ENCODE measurements at places on chromosomes 1 and 21.

- DNase-seq = peak; percentile 15
Measured at GRCh38 chr1:24070821-24071393, 41.0 kb downstream of the MYOM3 start.

DNA sequence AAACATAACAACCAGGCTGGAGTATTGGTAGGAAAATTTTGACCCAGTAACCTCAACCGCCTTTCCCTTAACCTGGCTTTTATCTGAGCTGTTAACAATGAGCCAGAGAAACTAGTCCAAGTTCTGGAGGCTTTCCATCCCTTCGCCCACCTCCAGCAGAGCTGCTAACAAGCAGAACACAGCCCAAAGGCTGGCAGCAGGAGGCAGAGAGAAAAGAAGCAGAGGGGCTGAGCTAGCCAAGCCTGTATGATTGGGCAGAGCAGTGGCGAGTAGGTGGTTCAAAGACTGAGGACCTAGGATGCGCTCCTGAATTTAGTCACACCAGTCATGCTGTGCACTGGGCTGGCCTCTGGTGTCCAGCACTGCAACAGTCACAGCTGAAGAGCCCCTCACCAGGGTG, 123.0 kb downstream of the TNR start:
- no peak for DNase-seq

DNA sequence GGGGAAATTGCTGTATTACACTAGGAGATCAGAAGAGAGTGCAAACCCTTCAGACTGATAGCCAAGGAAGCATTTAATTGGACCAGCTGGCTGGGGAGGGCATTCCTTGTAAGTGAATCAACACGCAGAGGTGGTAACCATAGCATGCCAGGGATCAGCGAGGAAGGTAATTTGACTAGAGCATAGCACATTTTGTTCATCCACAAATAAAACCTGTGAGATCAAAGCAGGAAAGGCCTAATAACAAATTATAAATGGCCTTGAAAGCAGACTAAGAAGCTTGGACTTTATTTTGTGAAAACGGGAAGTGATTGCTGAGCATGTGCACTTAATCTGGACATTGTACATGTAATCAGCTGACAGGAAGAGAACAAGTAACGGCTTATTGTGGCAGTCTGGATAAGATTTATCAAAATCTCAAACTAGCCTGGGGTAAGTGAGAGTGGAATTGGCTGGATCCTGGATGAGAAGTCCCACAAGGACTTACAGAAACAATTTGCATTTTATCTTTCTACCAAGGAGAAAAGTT, 11.7 kb upstream of the CD55 start:
- DNase-seq = no peak

DNA sequence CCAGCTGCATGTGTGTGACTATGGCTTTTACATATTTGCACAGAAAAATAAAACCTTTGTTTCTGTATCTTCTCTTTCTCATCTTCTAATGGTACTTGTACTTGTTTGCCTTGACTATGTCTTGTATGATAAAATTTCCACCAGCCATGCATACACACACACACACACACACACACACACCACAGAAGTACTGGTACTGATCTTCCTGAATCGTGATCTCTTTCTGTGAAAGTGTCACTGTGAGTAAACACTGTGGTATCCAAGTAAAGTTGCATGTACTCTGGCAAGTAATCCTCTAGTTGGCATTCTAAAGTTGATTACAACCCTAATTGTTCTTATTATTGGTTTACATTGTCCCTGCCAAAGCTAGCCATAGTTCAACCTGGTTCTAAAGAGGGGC, 176.7 kb downstream of the CRB1 start:
- DNase-seq = no peak

DNA sequence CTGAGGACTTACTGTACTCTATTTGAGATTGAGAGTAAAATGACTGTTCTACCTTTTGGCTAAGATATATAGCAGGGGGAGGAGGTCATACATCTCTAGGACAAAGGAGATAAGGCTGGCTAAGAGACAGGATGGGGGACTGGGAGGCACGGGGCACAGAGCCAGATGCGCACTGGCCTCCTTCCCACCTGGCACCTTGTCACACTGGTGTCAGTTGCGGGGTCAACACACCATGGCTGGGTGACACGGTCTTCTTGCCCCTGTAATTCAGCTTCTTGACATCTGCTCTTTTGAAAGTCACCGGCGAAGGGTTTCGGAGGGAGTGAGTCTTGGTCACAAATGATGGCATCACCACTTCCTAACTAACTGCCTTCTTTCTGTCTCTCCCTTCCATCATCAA, 177.3 kb downstream of the ZSCAN20 start:
- DNase-seq = no peak

DNA sequence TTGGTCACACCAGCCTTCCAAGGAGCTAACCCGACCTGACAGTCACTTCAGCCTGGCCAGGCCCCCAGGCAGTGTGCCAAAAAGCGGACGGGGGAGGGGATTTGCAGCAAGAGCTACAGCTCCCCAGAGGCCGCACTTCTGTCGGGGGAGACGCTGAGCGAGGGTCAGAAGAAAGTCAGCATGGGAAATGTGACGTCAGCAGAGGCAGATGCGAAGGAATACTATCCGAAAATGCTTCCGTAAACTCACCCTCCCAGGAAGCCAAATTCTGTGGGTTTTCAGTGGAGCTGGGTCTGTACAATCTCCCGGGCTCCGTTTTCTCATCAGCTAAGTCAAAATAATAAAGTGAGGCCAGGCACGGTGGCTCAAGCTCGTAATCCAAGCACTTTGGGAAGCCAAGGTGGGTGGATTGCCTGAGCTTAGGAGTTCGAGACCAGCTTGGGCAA, 28.5 kb upstream of the ECE1 start:
- no peak for DNase-seq

DNA sequence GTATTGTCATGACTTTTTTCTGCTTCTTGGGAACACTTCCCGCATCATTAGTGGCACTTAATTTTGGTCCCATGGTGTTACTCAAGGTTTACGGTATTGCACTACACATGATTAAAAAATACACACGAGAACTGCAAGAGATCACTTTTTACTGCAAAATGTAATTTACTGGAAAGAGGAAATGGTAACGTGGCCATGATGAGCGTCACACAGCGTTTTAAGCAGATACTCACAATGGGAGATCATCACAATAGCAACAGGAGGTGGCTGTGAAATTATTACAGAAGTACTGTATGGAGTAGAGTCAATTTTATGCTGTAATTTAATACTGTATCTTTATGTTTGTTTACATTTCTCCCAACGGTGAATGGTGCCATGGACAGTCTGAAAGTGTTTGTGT, 1510.3 kb downstream of the AMY1C start:
- peak; percentile 35 for DNase-seq

DNA sequence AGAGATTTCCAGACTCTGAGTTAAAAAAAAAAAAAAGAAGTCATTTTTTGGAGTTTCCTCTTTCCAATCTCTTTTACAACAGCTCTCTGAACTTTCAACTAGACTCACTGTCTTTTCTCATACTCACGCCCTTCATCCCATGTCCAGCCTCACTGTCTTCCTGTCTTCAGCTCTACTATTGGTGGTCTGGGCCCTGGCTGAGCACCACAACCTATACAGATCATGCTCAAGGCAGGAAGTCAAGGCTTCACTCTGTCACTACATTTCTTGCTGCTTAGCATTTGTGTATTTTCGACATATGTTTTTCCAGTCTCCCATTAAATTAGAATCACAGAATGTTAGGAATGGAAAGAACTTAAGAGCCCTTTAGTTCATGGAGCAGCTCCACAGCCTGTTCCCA, 106.4 kb upstream of the PPP2R5A start:
- DNase-seq = no peak

GRCh38 chr1:47963568-47964358, 33.4 kb downstream of the TRABD2B start:
- DNase-seq = no peak

DNA sequence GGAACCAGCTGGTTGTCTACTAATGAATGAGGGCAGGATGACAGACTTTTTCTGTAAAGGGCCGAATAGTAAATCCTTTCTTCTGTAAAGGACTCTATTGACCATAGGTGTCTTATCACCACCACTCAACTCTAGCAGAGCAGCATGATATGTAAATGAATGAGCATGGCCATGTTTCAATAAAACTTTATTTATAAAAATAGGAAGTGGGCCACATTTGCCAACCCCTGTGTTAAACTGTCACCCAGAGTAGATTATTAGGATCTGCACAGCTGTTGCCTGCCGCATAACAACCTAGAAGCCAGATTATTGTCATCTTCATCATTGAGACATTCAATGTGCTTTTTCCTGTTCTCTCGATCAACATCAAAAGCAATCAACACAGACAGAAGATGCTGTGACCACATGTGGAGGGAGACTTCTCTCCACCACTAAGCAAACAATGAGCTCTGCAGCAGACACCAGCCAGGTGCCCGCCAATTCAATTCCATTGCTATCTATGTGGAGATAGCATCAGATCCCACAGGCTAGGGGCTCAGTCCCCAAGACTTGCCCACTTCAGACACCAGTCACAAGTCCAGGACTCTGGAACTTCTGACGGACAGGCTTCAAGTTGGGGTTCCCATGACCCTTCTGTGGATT, 6.8 kb upstream of the EFHD2 start:
- no peak for DNase-seq

DNA sequence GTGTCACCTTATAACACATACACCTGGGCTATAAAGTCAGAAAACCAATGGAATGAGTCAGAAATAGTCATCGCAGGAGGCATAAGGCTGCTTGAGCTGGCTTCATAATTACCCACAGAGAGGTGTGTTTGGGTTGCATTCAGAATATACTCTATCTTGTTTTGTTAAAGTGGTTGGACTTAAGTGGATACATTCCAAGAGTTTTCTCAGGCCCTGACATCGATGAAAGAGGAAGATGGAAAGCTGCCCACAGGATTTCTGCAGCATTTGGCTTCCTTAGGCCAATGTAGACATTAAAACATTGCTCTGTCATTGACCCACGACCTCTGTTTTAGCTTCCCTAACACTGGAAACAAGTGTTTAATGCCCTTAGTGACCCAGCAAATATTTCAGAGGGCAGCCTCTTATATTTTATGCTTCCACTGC, 18.6 kb upstream of the BCL10 start:
- no peak for DNase-seq

- DNase-seq = no peak
Measured at GRCh38 chr1:171917331-171917730, 76.0 kb downstream of the DNM3 start.

DNA sequence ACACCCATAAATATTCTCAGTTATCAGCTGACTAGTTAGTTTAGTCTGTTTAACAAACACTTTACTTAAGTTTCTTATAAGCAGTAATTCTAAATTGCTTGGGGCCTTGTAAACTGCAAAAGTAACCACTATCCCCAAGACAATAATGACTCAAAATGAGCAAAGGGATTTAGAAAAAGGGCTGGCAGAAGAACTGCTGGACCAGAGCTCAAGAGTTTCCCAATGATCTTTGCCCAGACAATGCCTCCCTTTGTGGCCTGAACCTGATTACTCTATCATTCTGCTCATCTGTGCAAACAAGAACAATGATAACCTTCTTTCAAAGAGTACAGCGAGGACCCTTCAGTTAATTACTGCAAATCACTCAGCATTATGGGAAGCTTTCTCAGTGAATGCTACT, 123.5 kb downstream of the TIAM1 start:
- DNase-seq = peak; percentile 45

- DNase-seq = no peak
Measured at GRCh38 chr21:15751037-15751436, 21.3 kb downstream of the USP25 start.

DNA sequence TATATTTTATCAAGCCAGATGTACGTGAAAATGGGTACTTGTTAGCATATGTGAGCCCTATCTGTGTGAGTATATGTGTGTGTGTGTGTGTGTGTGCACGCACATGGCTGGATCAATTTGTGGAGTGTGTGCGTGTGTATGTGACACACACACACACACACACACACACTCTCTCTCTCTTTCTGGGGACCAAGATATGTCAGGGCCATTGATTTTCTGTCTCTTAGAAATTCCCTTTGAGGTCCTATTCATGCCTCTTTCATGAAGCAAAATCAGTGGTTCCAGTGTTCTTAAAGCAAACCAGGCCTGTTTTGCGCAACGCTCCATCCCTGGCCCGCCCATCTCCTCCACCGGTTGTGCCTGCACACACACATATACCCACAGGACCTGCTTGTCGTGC, 90.0 kb downstream of the EPHB2 start:
- DNase-seq = no peak

DNA sequence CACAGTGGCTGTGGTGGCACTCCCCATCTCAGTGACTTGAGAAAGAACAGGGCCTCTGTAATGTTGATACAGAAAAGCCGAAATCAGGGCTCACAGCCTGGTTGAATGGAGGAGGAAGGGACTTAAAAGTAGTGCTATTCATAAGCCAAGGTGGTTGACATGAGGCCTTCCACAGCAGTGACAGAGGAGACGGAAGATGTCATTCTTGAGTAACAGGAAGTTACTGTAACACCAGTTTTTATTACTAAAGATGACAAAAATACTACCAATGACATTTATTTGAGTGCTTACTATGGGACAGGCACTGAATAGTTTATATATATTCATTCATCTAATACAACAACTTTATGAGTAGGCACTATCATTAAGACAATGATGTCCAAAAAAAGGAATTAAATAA, 52.8 kb upstream of the GNG12 start:
- no peak for DNase-seq

DNA sequence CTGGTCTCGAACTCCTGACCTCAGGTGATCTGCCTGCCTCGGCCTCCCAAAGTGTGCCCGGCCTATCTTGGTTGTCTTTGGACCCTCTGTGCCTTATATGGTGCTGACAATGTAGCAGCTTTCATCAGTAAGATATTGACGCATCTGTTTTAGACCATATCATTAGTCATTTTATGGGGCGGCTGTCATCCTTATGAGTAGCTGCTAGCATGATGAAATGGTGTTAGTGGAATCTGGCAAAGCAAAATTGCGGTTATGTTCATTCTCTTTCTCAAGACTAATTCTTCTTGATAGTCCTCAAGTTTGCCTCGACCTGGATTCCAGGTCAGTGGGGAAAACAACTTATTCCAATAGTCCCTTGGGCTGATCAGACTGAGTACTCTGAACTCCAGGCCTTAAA, 199.9 kb downstream of the PRDM2 start:
- DNase-seq = no peak

GRCh38 chr1:110207831-110208230, 2.3 kb upstream of the KCNC4 start:
- DNase-seq = no peak

GRCh38 chr21:35478161-35479064, 429.3 kb upstream of the RUNX1 start:
- no peak for DNase-seq
